HS-5 (cell line): ENCODE measurements at places on chromosomes 1 and 21.

DNA sequence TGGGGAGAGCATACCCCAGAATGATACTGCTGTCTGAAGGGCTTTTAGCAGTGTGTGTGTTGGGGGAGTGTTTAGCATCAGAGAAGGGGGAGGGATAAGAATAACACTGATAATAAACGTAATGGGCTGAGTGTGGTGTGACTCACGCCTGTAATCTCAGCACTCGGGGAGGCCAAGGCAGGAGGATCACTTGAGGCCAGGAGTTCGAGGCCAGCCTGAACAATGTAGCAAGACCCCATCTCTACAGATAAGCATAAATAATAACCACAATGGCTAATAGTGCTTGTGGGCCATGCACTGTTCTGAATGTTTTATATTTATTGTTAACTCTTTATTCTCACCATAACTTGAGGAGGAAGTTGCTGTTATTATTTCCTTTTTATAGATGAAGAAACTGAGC is 2.6 kb upstream of the LEFTY2 start:
- no peak for DNase-seq

- no peak for DNase-seq
Measured at GRCh38 chr1:66326867-66327266, 207.1 kb upstream of the SGIP1 start.

- no peak for DNase-seq
Measured at GRCh38 chr1:243507001-243507671, 251.3 kb downstream of the SDCCAG8 start.

GRCh38 chr1:91402023-91402422 is 2.6 kb downstream of the HFM1 start:
- no peak for DNase-seq

GRCh38 chr1:156481527-156481926 is 19.0 kb downstream of the MEF2D start:
- DNase-seq: no peak

DNA sequence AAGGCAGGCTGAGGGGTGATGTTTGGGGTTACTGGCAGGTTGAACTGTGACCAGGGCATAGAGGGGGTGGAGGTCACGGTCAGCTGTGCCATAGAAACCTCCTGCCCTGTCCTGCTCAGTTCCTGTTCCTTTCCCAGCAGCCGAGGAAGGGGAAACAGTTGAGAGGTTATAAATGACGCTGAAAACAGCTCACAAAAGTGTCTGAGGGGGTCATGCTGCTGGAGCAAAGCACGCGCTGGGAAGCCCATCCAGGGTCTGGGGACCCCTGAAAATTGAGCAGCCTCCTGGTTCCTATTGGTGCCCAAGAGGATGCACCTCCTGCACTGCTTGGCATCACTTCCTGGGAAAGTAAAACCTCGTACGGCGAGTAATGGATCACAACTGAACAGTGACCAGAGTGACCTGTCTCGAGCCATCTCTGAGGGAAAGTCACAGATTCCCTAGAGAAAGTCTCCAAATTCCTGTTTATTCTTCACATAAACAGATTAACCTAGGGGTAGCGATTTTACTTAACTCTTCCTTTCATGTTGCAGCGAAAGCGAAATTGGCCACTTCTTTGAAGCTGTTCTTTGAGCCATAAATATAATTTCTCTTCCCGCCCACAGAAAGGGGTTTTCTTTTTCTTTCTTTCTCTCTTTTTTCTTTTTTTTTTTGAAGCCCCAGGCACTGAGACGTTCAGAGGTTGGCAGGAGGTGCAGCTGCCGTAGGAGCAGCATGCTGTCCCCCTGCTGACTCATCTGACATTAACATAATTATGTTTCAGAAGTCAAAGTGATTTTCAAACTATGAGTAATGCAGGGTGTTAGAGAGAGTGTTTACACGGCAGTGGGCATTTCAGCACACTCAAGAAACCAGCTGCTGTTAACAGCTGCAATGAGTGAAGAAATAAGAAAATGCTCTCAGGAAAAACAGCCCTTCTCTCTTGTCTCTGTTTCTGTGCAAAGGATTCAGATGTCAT is 41.8 kb upstream of the ATF3 start:
- peak; percentile 60 for DNase-seq
